ENCODE measurements at places on chromosomes 4 and X.

GRCh38 chrX:121013897-121014455 lies 28.4 kb upstream of the CT47A1 start:
- DNase-seq = no peak

DNA sequence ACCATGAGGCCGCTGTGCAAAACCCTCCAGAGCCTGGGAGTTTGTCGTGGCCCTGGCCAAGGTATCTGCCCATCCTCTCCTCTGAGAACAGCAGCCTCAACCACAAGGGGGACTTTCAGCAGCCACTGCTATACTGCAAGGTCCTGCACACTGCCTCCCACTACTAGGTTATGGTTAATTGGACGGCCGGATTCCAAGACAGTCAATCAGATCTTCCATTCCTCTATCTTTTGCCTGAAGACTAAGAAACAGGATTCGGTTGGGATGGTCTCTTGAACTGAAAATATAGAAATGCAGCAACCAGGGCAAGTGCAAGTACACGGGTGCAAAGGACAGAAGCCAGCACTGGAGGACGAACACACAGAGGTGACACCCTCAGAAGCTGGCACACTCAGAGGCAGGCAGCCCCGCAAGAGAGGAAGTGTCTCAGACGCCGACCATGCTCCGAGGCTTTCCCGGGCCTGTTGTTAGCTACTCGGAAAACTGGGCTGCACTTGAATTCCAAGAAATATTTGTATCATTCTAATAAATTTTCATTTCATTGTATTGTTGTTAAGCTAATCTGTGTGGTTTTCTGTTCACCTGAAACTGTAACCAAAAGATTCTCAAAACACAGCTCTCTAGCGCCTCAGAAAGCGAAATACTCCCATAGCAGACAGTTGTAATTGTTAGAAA lies 63.3 kb downstream of the AFAP1 start:
- no peak for DNase-seq

DNA sequence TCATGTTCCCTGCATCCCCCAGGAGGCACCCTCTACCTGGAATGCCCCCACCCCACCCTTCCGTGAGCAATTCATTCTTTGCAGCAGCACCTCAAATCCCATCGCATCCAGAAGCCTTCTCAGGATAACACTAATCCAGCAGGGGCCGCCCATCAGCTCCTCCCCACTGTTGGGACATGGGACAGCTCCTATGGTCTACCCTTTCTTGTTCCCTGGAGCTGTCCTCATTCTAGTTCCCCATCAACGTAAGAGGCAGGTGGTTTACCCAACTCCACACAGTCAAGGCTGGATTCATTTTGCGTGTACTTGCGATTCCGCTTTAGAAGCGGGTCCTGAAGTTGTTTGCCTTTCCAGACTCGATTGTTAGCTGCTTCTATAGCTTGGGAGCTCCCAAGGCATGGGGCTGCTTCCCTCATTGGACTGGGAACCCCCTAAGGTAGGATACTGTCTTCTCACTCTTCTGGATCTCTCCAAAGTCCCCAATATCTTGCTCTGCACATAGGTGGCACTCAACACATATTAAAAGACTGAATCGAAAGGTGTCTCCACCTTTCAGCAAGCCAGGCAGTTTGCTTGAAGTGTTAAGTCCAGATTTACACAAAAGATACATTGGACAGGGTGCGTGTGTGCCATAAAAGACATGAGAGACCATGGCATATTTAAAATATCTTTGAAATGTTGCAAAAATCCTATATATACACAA lies 942 bp upstream of the APLN start:
- DNase-seq = no peak

DNA sequence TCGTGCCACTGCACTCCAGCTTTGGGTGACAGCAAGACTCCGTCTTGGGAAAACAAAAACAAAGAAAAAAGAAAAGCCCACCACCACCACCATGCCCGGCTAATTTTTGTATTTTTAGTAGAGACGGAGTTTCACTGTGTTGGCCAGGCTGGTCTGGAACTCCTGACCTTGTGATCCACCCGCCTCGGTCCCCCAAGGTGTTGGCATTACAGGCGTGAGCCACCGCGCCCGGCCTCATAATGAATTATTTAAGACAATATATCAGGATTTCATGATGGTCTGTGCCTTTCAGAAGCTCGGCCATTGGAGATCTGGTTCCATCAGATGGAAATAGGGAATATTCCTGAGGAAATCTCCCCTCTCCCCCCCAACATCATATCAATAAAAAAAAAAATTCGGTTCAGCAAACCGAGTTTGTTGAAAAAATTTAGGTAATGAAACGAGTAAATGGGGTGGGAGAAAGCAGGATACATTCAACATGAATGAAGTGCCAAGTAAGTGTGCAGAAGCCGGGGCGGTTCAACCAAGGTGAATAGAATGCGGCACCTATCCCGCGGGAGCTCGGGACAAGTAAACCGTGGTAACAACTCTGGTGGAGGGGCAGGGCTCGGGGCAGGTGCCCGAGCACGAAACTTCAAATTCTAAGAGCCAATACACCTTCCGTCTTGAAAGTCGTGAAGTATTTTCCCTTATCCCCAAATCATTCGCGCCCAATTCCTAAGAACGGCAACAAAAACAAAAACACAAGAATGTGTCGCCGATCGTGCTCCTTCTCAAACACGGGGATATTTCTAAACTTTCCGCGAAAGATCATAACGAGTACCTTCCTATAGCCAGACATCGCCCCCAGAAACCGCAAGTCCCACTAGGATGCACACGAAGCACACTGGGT lies 773 bp upstream of the TXLNG start:
- no peak for DNase-seq

- no peak for DNase-seq
Measured at GRCh38 chr4:174794543-174795094, 34.4 kb downstream of the GLRA3 start.

GRCh38 chrX:13803116-13803515 lies 13.8 kb downstream of the GPM6B start:
- no peak for DNase-seq

GRCh38 chr4:145819853-145820181 lies 118.8 kb downstream of the ZNF827 start:
- DNase-seq = no peak

- no peak for DNase-seq
Measured at GRCh38 chr4:76623217-76624045, 188.4 kb downstream of the SHROOM3 start.

DNA sequence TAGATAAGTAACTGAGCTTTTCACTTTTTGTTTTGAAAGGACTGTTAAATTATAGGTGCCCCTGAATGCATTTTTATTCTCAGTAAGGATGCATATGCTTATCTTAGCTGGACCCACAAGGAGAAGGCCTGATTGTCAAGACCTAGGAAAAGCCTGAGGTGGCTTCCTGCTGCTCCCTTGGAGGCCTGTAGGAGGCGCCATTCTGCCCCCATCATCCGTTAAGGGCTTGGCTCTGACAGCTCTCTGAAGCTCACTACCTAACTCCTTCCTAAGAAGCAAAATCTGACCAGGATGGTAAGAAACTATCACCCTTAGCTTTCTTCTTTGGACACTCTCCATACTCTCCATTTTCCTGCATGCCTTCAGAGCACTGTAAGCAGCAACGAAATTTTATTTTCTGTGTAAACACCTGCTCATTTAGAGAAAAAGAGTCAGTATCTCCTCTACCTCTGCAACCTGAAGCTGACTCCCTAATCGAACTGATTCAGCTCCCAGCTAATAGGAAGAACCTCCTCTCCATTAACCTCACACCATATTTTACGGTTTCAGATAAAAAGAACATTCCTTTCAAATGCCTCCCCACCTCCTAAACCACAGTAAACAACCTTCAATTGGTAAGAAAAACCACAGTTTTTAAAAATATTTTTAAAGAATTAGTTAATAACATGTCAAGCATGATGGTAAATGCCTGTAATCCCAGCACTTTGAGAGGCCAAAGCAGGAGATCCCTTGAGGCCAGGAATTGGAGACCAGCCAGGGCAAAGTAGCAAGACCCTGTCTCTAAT lies 73.4 kb upstream of the EDNRA start:
- no peak for DNase-seq

- no peak for DNase-seq
Measured at GRCh38 chr4:2712261-2712842, 43.8 kb downstream of the TNIP2 start.

DNA sequence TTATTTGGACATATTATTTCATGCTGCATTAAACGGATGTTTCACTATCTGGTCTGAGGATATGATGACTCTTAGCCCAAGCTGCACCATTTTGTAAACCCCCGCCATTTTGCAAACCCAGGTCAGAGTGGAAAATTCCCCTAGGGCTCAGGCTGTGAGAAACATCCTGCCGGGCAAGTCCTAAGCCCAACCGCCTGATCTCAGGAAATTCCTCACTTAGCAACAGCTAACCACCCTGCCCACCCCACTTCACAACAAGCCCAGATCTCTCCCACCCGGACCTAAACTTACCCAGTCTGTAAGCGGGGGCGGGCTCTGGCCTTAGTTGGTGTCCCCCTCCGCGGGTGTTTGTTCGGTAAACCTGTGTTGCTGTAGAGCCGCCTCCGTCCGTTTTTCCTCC lies 2747.1 kb downstream of the PCDH7 start:
- no peak for DNase-seq
